ENCODE measurements at places on chromosomes 4 and X.

DNA sequence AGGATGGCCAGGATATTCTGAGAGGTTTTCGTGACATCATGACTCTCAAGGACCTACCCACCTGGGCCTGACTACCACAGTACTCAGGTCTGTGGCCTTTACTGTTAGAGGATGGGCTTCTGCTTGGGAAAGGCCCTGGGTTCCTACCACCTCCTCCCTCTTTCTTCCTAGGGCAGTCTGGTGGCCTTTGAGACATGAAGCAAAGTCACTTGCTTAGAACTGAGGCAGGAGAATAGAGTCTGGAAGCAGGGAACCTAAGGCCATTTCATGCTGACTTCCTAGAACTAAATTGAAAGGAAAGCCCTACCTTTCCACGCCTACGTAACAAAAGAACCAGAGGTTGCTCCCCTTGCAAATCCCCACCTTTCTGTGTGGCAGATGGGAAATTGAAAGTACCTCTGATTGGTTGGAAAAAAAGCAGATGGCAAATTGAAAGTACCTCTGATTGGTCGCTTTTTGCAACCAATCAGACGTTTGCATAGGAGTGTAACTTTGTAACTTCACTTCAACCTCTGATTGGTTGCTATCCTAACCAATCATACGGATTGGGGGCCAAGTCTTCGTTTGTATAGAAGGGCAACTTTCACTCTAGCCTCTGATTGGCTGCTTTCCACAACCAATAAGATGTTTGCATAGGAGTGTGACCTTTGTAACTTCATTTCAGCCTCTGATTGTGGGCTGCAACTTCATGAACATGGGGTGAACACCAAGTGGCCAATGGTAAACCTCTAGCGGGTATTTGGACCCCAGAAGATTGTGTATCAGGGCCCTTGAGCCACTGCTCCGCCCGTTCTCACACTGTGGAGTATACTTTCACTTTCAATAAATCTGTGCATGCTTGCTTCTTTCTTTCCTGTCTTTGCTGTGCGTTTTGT is 9.9 kb upstream of the AKAP14 start:
- DNase-seq, result no peak

GRCh38 chr4:19857380-19857779 is 394.3 kb upstream of the SLIT2 start:
- no peak for DNase-seq

- DNase-seq, result no peak
Observed at GRCh38 chr4:115215935-115216334, 102.5 kb upstream of the NDST4 start.

DNA sequence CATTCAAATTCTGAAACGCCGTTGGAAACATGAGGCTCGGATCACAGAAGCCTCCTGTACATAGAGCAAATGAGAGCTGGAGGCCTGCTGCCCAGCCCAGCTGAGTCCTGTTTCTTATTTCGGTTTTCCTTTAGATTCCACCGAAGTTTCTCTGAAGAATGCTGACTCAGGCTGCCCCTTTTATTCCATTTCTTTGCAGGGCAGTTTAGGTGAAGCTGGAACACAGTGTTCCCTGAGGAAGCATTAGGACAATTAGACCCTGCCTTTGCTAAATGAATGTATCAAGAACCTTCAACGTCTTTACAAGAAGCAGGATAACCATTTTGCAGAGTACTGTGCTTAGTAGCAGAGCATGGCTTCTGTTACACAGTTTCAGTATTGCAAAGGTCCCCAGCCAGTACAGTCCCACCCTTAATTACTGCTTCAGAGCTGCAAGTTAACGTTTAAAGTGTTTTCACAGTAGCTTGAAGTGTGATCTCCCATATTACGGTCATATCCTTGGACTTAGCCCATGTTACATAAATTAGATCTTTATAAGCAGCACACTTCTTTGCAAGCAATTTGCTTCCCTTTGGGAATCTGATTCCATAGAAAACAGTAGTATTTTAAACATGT is 117.0 kb downstream of the TBL1X start:
- no peak for DNase-seq

DNA sequence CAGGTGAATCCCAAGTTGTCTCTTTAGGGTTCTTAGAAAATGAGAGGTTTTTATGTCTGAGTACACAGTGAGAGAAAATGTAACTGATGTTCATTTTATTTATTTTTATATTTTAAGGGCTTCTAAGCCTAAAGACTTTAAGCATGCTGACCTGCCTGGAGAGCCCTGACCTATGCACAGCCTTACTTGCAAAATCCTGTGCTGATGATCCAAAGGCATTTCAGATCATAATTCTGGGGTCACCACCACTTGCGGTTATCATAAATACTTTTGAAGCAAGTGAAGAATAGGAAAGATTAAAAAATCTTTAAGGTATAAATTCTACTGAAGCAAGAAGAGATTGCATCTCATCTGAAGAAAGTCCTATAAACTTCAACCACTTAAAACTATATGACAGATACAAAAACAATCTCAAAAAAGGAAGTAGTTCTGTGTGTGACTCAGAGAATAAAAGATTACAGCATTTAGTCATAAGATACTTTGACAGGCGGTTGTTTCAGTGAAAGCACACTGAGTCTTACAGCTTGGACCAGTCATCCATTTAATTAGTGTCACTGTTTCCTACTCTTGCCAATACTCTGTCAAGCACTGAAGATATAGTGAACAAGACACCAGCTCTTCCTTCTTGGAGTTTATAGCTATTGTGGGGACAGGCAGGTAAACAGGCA is 245.2 kb upstream of the DIPK2B start:
- no peak for DNase-seq

GRCh38 chr4:152516156-152516555 is 19.7 kb downstream of the FBXW7 start:
- no peak for DNase-seq

DNA sequence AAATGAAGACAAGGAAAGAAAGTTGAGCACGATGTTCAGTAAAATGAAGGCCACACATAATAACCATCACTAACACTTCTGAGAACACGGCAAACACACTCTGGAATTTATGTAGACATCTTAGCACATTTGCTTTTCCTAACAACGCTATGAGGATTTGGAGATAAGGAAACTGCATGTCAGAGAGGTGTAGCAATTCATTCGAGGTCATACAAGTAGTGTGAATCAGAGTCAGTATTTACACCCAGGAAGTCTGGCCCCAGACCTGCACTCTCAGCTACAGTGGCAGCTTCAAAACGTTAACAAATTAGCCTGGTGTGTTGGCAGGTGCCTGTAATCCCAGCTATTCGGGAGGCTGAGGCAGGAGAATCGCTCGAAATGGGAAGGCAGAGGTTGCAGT is 253.4 kb downstream of the PDGFC start:
- DNase-seq, result no peak

GRCh38 chr4:185203486-185204237 is at the start of gene CFAP97:
CFAP97 (minus strand) TSS chr4:185204000; CDS start chr4:185191196, 12,804 bp downstream.
- peak; percentile 50 for DNase-seq

- no peak for DNase-seq
Observed at GRCh38 chrX:154791467-154791866, 13.8 kb downstream of the MPP1 start.

GRCh38 chr4:139740531-139741041 is 75.0 kb downstream of the MGST2 start:
- DNase-seq, result no peak

- no peak for DNase-seq
Observed at GRCh38 chr4:48017108-48017571, 568 bp downstream of the NIPAL1 start.

- no peak for DNase-seq
Observed at GRCh38 chr4:177201614-177202013, 108.1 kb upstream of the NEIL3 start.

GRCh38 chrX:104712515-104712914 is 146.5 kb downstream of the IL1RAPL2 start:
- DNase-seq, result no peak

DNA sequence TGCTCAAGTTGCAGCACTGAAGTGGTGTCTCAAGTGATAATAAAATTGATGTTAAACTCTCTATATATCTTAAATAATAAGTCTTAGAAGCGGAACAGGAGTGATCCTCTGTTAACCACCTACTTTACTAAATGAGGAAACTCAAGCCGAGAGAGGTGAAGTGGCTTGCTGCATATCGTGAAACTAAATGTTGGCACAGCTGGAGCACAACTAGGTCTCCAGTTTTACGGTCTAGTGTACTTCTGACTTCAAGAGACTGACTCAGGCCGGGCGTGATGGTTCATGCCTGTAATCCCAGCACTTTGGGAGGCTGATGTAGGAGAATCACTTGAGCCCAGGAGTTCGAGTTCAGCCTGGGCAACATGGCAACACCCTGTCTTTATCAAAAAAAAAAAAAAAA is 35.5 kb upstream of the PLS3 start:
- DNase-seq, result no peak

DNA sequence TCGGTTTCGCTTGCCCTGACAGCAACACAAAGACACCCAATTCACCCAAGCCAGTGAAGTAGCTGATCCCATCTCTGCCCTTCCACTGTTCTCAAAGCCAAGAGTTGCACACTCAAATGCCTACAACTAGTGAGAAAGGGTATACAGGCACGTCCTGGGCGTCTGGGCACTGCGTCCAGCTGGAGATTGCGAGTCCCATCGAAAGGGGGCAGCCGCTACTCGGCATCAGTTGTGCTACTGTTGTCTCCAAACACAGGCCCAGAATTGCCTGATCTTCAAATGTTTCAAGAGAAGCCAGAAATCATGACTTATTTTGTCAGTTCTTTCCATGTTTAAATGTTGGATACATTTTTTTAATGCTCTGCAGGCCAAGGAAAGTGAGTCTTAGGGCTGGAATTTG is 487.8 kb downstream of the BCOR start:
- DNase-seq, result no peak

GRCh38 chrX:153547195-153547594 is 29.8 kb downstream of the ATP2B3 start:
- DNase-seq, result no peak
